Left cardiac atrium (tissue), 4 donors: ENCODE measurements at places on chromosomes 2 and 18. TPM values are rescaled to one million over a fixed set of nuclear protein-coding genes. Genes with fewer than 3 reads are reported as not detected.
A peak's percentile ranks its signal among the peaks of the same experiment; 100 is the strongest.

DNA sequence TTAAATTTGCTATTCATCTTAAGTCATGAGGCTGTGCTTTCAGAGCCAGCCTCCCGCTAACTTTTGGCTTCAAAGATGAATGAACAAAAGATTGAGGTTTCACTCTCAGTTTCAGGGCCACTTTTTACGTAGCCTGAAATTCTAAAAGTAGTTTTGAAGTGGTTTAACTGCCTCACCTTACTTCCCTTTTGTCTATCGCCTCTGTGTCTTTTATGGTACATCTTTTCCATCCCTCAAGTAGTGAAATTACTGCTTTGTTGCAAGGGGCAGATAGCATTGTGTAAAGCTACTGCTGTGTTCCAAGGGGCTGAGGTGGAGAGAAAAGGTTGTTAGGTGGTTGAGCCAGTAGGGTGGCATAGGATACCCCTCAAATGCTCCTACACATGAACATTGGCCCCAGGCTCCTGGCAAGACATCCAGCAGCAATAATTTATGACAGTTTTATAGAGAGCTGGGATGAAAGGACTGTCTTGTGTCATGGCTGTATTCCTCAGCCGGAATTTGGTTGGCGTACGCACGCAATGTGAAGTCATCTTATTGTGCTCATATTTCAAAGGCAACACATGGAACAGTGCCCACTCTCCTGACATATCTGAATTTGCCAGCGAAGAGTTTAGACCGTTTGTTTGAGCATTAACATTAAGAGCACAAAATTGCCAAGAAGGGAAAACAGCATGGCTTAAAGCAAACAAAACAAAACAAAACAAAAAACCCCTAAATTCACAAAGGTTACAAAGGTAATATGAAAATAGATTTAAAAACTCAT, 32.2 kb downstream of the QPCT start:
- no peak for DNase-seq

GRCh38 chr2:85785027-85785822, 31.4 kb downstream of the ATOH8 start:
- DNase-seq, result peak; percentile 68

- DNase-seq, result no peak
Measured at GRCh38 chr2:96336873-96337272, 1.3 kb downstream of the NCAPH start.

DNA sequence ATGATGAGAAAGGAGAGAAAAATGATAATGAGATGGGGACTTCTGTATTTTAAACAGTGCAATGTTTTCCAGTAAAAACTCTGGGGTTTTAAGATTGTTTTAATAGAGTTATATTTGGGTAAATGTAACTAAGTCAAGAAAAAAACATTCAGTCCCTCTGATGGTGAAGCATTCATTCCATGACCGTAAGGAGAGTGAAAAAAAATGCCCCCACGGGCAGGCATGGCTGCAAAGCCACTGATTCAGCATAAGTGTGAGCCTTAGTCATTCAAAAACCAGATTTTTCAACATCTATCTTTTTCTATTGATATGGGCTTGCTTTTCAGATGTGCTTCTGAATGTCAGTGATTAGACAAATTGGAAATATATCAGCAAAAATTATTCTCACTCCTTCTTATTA, 957.8 kb downstream of the SLC4A3 start:
- no peak for DNase-seq

- DNase-seq, result no peak
Measured at GRCh38 chr18:10296491-10296890, 157.9 kb upstream of the APCDD1 start.

GRCh38 chr2:218983263-218983933, 1.6 kb downstream of the FEV start:
- no peak for DNase-seq

DNA sequence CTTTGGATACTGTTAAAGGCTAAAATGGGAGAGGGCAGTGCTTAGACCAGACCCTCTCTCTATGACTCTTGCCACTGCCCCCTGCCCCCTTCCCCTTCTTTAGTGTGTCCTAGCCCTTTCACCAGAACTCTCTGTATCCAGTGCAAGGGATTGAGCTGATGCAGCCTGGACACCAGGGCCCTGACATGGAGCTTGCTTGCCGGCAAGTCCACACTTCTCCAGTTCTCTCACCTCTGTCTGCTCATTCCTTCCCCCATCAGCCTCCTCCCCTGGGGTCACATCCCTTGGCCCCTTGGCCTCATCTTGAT, 1.5 kb upstream of the WNT6 start:
- no peak for DNase-seq

The TNFAIP6 gene
- 7.6 TPM for total RNA-seq

The TWIST2 gene
- total RNA-seq, result 8.3 TPM

GRCh38 chr2:31522786-31523185, 58.0 kb downstream of the SRD5A2 start:
- DNase-seq, result no peak

DNA sequence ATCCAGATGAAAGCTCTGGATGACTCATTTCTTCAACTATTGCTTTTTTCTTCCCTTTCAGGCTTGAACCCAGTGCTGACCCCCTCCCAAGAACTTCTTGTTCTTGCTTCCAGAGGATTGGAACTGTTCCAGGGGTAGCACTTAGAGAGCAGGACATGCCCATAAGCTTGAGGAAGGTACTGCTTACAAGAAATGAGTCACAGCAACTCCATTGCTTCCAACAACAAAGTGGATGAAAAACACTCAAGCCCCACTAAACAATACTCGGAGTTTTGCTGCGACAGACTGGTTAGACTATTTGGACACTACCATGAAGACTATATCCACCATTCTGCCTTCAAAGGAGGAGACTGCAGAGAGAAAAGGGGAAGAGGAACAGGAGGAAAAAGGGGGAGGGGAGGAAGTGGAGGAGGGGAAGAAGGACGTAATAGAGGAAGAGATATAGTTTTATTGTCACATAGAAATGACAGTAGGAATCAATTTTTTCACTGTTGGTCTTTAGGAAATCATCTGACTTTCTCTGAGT, 1.6 kb upstream of the EPC2 start:
- DNase-seq, result no peak

DNA sequence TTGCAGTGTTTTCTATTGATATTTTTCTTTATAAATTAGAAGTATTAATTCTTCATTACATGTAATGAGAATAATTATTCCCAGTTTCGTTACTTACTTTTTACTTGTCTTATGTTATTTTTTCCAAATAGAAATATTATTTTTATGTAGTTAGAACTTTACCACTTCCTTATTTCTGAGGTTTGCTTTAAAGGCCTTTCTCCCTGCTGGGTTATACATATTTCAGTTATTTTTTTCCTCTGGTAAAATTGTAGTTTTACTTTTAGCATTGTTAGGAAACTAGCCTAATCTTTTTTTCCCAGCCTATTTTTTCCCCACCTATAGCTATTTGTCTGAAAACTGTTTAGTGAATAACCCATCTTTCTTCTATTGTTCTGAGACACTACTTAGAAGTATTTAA, 17.1 kb downstream of the RNF144A start:
- no peak for DNase-seq

GRCh38 chr2:241947004-241947350, 77.4 kb downstream of the RTP5 start:
- no peak for DNase-seq

- no peak for DNase-seq
Measured at GRCh38 chr2:230974096-230974913, 21.6 kb upstream of the SPATA3 start.
